GM23248 (cell line): ENCODE measurements at places on chromosomes 16 and 17.

DNA sequence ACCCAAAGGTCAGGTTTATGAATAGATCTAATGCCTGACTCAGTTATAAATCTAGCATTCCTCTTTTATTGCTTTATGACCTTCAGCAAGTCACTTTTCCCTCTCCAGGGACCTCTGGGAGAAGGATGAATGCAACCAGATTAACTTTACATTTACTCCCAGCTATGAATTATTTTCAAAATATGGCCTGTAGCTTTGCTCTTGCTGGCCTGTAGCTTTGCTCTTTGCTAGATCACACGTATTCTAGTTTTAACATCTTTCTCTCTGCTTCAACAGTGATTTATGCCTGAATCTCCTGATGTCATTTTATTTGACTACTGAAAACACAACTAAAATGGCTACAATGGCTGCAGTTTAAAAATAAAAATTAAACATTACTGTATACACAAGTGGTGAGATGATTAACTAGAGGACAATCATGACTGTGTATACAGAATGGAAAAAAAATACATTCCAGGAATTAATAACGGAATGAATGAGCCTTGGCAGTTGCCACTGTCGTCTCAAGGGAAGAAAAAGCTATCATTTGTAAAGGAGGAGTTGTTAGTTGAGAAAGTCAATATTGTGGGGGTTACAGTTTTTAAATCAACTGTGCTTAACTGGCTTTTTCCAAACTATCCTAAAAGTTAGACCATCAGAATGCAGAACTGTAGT lies 434.5 kb upstream of the GOT2 start:
- H3K4me1 ChIP-seq, result no peaks in the 10 kb centered on the region
- no peaks in the 10 kb centered on the region for H3K36me3 ChIP-seq

GRCh38 chr17:65227637-65228036 lies 90.5 kb downstream of the RGS9 start:
- no peaks in the 10 kb centered on the region; the same call in none of the 2 replicates for H3K4me1 ChIP-seq
- no peak for DNase-seq
- H3K27ac ChIP-seq, result no peak overlapping the region
- no peaks in the 10 kb centered on the region for H3K36me3 ChIP-seq

DNA sequence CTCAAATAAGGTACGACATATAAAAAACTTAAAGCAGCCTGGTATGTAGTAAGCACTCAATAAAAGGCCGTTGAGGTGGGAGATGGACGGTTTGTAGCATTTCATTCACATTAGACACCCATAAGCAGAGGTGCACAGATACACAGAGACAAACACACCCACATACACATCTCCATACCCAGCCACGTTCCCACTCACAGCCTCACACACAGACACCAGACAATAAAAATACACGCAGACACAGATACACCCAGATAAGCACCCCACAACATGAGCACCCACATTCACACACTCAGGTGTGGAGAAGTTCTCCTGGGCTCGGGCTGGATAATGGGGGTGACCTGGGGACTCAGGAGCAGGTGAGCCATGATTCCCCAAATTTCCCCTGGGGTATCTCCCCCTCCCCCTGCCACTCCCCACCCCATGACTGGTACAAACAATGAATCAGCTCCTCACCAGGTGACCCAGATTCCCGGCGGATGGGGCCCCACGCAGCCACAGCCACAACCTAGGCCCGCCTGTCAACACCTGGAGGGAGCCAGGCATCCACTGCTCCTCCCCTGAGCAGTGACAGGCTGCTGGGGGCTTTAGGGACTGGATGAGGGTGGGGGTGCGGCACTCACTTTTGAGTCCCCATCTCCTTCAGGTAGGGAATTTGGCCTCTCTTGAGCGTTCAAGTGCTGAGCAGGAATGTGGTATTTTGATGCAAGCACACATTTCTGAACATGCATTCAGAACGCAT lies 2.7 kb downstream of the DLX3 start:
- peaks cover 16% of the 10 kb centered on the region; the same call in 1 of the 2 replicates for H3K4me1 ChIP-seq
- H3K36me3 ChIP-seq, result no peaks in the 10 kb centered on the region
- H3K27ac ChIP-seq, result no peak overlapping the region

DNA sequence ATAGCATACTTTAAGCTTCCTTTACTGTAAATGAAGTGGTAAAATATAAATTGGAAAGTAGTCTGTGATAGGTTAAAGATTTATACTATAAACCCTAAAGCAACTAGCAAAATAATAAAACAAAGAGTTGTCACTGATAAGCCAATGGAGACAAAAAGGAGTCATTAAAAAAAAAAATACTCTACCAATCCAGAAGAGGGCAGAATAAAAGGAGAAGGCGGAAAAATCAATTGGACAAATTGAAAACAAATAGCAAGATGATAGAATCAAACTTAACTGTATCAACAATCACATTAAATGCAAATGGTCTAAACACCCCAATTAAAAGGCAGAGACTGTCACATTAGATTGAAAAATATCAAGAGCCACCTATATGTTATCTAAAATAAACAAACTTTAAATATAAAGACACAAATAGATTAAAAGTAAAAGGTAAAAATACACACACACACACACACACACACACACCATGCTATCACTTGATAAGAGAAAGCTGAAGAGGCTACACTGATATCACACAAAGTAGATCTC lies 71.8 kb downstream of the CACNG1 start:
- no peak overlapping the region for H3K27ac ChIP-seq
- no peak overlapping the region for H3K4me3 ChIP-seq
- H3K27me3 ChIP-seq, result no peaks in the 10 kb centered on the region
- peaks cover 59% of the 10 kb centered on the region for H3K36me3 ChIP-seq
- DNase-seq, result no peak
